ENCODE measurements at places on chromosomes 6 and 20. TPM values are rescaled to one million over a fixed set of nuclear protein-coding genes. Genes with fewer than 3 reads are reported as not detected.
A peak's percentile ranks its signal among the peaks of the same experiment; 100 is the strongest.

GRCh38 chr6:37515712-37516075, 16.0 kb upstream of the CCDC167 start:
- peaks cover 7% of the 10 kb centered on the region for H3K4me1 ChIP-seq
- H3K4me3 ChIP-seq = no peak overlapping the region
- DNase-seq = peak; percentile 21
- no peaks in the 10 kb centered on the region for H3K36me3 ChIP-seq
- peaks cover 45% of the 10 kb centered on the region for H3K27me3 ChIP-seq

The NKAIN4 gene
- total RNA-seq = not detected

The ADTRP gene
- total RNA-seq = 0.72 TPM

The TRIM31 gene
- not detected for total RNA-seq

DNA sequence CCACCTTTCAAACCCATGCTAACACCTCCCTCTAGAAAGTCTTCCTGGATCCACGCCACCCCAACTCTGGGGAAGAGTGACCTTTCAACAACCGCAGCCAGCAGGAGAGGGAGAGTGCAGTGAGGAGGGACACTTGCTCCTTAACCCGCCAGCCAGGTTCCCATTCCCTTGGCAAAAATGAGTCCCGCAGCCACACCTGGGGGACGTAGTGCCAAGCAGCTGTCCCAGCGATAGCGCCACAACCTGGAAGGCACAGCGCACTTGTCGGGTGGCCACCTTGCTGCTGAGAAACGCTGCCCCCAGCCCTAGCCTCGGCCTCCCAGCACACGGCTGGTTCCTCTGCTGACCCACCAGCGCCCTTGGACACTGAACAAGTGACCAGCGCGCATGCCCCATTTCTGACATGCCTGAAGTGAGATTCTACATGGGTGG, 119.3 kb downstream of the JPH2 start:
- H3K36me3 ChIP-seq = no peaks in the 10 kb centered on the region
- no peak for DNase-seq
- no peaks in the 10 kb centered on the region for H3K4me1 ChIP-seq
- no peak overlapping the region for H3K27ac ChIP-seq

The SPATA2 gene
- 3.2 TPM for total RNA-seq

GRCh38 chr20:11124849-11125505, 451.2 kb upstream of the JAG1 start:
- no peaks in the 10 kb centered on the region for H3K36me3 ChIP-seq
- H3K27ac ChIP-seq = no peak overlapping the region

The PFDN4 gene
- 93.0 TPM for total RNA-seq

DNA sequence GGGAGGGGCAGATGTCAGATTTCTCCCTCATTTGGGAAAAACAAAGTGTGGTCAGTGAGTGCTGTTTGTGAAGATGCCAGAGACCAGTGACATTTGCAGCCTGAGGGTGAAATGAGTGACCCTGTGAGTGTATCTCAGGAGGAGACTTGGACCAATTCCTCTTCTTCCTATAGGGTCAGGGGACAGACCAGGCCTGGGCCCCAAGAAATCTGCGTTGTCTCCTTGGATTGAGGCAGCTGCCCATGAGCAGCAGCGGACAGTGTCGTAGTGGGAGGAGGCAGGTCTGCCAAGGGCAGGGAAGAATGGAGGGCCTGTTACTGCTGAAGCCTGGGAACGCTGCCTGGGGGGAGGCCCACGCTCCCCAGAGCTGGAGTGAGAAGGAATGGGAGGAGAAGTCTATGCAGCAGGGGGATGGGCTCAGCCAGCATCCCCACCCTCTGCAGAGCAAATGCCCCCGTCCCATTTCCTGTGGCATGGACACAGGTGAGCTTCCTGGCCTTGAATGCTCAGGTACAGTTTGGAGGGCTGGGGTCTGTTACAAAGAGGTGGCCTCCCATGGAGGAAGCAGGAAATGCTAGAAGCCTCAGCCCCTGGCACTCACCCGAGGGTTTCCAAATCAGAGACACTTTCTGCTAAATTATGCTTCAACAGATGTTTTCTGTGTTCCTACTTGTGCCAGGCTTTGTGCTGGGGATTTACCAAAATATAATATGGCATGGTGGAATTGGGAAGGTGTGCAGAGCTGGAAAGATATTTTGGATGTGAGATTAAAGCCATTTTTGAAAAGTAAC, 29.8 kb downstream of the DAAM2 start:
- peak; percentile 64 for DNase-seq
- H3K4me3 ChIP-seq = peak overlapping the region; percentile 60
- H3K4me1 ChIP-seq = peaks cover 59% of the 10 kb centered on the region
- peak overlapping the region; percentile 91 for H3K27ac ChIP-seq

DNA sequence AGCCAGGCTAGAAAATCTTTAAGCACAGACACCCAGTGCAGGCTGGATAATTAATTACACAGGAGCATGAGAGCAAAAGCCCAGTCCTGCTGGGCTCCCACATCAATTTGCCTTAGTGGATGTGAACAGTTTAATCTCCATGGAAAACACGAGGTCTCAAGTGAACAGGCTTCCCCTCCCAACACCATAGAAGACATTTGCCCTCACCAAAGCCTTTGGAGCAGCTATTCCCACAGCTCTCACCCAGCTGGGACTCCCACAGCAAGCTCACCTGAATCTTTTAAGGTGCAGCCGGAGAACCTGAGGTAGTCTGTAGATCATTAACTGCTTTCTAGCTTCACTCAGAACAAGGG, 12.0 kb downstream of the TOMM6 start:
- H3K27ac ChIP-seq = no peak overlapping the region
- no peaks in the 10 kb centered on the region for H3K4me1 ChIP-seq
- H3K4me3 ChIP-seq = no peak overlapping the region
- H3K36me3 ChIP-seq = peaks cover 6% of the 10 kb centered on the region
- H3K27me3 ChIP-seq = no peaks in the 10 kb centered on the region
- DNase-seq = no peak

The ENPP4 gene
- total RNA-seq = 10.0 TPM

The EYA2 gene
- total RNA-seq = 17.7 TPM

- H3K4me1 ChIP-seq = peaks cover 14% of the 10 kb centered on the region
- H3K4me3 ChIP-seq = peak overlapping the region; percentile 4
- peak overlapping the region; percentile 86 for H3K27ac ChIP-seq
- H3K36me3 ChIP-seq = no peaks in the 10 kb centered on the region
These were observed 47.2 kb downstream of the ADTRP start for GRCh38 chr6:11731423-11731822.

The ENPP1 gene
- 16.3 TPM for total RNA-seq

- H3K36me3 ChIP-seq = no peaks in the 10 kb centered on the region
- DNase-seq = no peak
- H3K4me3 ChIP-seq = no peak overlapping the region
These were observed 138.9 kb downstream of the EYA4 start for GRCh38 chr6:133380047-133380446.

GRCh38 chr6:82363428-82364086, at the start of gene TPBG:
Gene TPBG (plus strand): TSS chr6:82363817. CDS start chr6:82364962, 1,145 bp downstream.
- peak within 1 kb of the TSS; percentile 78 for H3K4me3 ChIP-seq
- peaks cover 18% of the 10 kb centered on the region for H3K36me3 ChIP-seq
- peaks cover 20% of the 10 kb centered on the region for H3K4me1 ChIP-seq
- no peaks in the 10 kb centered on the region for H3K27me3 ChIP-seq
- peak within 1 kb of the TSS; percentile 96 for H3K27ac ChIP-seq

DNA sequence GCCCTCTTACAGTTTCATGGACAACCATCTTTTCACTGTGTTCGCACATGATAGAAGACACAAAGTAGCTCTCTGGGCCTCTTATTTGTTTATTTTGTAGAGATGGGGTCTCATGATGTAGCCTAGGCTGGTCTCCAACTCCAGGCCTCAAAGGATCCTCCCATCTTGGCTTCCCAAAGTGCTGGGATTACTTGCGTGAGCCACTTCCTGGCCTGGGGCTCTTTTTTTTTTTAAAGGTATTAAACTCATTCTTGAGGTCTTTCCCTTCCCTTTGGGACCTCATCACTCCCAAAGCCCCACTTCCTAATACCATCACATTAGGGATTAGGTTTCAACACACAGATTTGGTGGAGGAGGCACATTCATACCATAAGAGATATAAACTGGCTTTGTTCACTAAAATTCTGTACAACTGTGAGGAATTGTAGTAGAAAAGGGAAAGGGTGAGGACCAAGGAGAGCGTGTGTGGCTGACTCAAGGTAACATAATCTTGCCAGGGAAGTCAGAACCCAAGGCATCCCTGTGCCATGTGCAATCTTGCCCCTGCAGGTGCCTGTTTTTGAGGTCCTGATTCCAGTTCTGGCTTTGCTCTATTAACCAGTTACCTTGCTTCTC, 45.5 kb downstream of the EIF2S2 start:
- no peaks in the 10 kb centered on the region for H3K27me3 ChIP-seq
- no peak overlapping the region for H3K27ac ChIP-seq
- no peak for DNase-seq
- no peaks in the 10 kb centered on the region for H3K36me3 ChIP-seq
- peaks cover 31% of the 10 kb centered on the region for H3K4me1 ChIP-seq

DNA sequence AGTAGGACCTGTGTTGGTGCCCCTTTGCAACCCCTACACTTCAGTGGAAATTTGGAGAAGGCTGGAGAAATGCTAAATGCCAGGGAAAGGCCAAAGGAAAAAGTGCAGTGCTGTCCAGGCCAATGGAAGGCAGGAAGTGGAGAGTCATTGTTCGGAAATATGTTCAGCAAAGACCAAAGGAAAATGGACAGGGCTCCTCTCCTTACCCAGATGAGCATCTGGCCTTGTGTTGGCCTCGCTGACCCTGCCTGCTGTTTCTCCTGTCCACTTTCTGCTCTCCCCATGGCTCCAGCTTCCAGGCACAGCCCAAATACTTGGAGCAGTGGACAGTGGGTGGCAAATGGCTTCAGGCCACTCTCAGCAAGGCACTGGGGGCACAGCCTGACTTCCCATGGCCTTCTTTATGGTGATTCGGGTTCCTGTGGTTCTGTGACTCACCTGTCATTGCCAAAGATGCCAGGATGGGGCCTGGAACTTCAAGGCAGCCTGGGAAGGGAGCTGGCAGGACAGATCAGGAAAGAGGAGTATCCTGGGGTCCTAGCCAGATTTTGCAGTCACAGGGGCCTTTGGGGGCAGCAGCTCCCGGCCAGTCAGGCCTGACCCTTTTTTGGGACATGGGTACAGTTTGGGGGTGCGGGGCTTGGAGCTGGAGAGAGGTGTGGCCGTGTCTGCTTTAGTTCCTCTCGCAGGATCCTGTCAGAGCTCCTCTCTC, 190.9 kb upstream of the SLC24A3 start:
- peak; percentile 53 for DNase-seq
- no peaks in the 10 kb centered on the region for H3K27me3 ChIP-seq
- no peak overlapping the region for H3K4me3 ChIP-seq
- no peaks in the 10 kb centered on the region for H3K4me1 ChIP-seq

The ZSCAN9 gene
- 11.2 TPM for total RNA-seq

The SIRPB2 gene
- under 0.01 TPM for total RNA-seq

DNA sequence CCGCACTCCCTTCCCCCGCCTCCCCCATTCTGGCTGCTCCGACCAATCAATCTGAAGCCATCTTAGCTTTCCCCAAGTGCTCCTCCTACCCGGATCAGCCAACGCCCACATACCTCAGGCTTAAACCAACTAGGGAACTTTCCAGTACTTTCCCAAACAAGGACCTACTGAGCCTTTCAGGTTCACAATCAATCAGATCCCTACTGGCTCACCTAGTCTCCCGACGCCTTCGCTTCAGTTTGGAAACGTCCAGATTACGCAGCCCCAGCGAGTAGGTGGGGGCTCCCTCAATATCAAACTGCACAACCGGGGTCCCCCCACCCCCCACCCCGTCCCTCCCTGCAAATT, 432 bp downstream of the HSPA1L start:
- no peaks in the 10 kb centered on the region for H3K36me3 ChIP-seq
- H3K27me3 ChIP-seq = no peaks in the 10 kb centered on the region
- peak overlapping the region; percentile 75 for H3K4me3 ChIP-seq
- DNase-seq = peak; percentile 97

The COL9A1 gene
- total RNA-seq = not detected

GRCh38 chr6:128482642-128483041, 37.8 kb downstream of the PTPRK start:
- no peaks in the 10 kb centered on the region for H3K27me3 ChIP-seq
- DNase-seq = no peak
- no peak overlapping the region for H3K27ac ChIP-seq
- H3K4me3 ChIP-seq = no peak overlapping the region
- H3K4me1 ChIP-seq = peaks cover 9% of the 10 kb centered on the region

- H3K27ac ChIP-seq = peak overlapping the region; percentile 64
- H3K4me1 ChIP-seq = peaks cover 35% of the 10 kb centered on the region
- no peaks in the 10 kb centered on the region for H3K36me3 ChIP-seq
- no peaks in the 10 kb centered on the region for H3K27me3 ChIP-seq
These were observed 67.0 kb upstream of the SIRPA start for GRCh38 chr20:1827974-1828785.

The SIRPD gene
- total RNA-seq = not detected

The VSX1 gene
- total RNA-seq = not detected

- H3K4me1 ChIP-seq = no peaks in the 10 kb centered on the region
- DNase-seq = no peak
- no peak overlapping the region for H3K4me3 ChIP-seq
- H3K36me3 ChIP-seq = no peaks in the 10 kb centered on the region
These were observed 152.2 kb downstream of the SYCP2 start for GRCh38 chr20:59781226-59781625.

GRCh38 chr20:18815194-18815942, 1.8 kb downstream of the SCP2D1 start:
- H3K4me3 ChIP-seq = no peak overlapping the region
- H3K27ac ChIP-seq = no peak overlapping the region
- no peaks in the 10 kb centered on the region for H3K4me1 ChIP-seq
- H3K36me3 ChIP-seq = no peaks in the 10 kb centered on the region
- no peaks in the 10 kb centered on the region for H3K27me3 ChIP-seq

DNA sequence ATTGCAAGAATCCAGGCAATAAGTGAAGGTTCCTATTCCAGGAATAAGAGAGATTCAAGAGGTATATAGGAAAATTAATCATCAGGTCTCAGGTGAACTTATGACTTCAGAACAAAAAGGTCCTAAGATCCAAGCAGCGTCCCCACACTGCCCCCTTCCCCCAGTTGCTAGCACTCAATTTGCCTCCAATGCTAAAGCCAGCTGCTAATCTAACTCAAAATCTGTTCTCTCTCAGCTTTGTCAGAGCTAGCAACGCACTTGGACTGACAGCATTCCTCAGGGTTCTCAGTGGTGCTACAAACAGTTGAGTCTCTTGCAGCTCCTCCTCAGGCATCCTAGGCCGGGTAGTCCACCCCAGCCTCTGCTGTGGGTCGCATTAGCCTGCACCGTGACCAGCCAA, 148.3 kb downstream of the RFX6 start:
- H3K36me3 ChIP-seq = no peaks in the 10 kb centered on the region
- no peak overlapping the region for H3K4me3 ChIP-seq
- DNase-seq = no peak
- H3K4me1 ChIP-seq = no peaks in the 10 kb centered on the region

- no peak overlapping the region for H3K27ac ChIP-seq
- peak; percentile 3 for DNase-seq
- no peaks in the 10 kb centered on the region for H3K36me3 ChIP-seq
- H3K27me3 ChIP-seq = no peaks in the 10 kb centered on the region
- H3K4me3 ChIP-seq = no peak overlapping the region
These were observed 156.9 kb downstream of the CDKAL1 start for GRCh38 chr6:20691185-20691584.

The BTNL2 gene
- total RNA-seq = not detected

The TCF21 gene
- not detected for total RNA-seq

GRCh38 chr6:26380256-26380655, 2.7 kb upstream of the BTN2A2 start:
- H3K4me1 ChIP-seq = peaks cover 9% of the 10 kb centered on the region
- no peak overlapping the region for H3K27ac ChIP-seq
- DNase-seq = no peak

GRCh38 chr6:96853083-96853482, 15.8 kb upstream of the GPR63 start:
- H3K4me3 ChIP-seq = no peak overlapping the region
- DNase-seq = no peak
- H3K4me1 ChIP-seq = no peaks in the 10 kb centered on the region
- H3K27ac ChIP-seq = no peak overlapping the region
- H3K27me3 ChIP-seq = no peaks in the 10 kb centered on the region
